ENCODE measurements at places on chromosomes 5 and 9. TPM values are rescaled to one million over a fixed set of nuclear protein-coding genes. Genes with fewer than 3 reads are reported as not detected.

Gene FBXL7
- not detected for total RNA-seq

Gene ENTPD2
- not detected for total RNA-seq

Gene SIT1
- 195 TPM for total RNA-seq

Gene ZDHHC11
- 10.0 TPM for total RNA-seq

DNA sequence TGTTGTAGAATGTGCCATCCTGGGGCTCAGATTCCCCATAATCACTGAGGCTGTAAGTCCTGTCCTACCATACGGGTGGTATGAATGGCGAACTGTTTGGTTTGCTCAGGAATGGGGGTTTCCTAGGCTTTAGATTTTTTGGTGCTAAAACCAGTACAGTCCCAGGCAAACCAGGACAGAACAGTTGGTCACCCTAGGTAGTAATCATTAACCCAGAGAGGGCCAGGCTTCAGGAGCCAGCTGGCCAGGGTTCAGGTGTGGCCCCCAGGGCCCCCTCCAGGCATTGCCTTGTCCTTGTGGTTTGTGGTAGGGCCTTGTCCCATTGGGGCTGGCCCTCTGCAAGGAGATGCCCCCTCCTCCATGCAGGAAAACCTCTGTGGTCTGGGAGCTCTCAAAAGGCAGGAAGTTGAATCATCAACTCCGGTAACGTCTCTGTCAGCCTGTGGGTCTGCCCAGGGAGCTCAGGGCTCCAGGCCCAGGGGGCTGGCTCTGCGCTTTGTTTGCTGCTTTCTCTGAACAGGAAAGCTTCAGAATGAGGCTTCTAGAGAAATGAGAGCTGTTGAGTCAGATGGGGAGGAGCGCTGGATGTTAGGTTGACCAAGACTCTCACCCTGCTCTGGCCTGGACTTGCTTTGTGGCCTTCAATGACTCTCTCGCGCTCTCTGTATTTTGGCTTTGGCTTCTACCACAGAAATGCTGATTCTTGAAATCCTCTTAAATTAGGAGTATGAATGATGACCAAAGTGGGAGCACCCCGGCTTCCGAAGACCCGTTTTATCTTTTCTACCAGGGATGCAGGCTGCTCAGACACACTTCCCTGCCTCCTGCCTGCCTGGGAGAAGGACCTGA lies 22.2 kb upstream of the JADE2 start:
- H3K4me1 ChIP-seq: peaks cover 40% of the 10 kb centered on the region
- peak overlapping the region; percentile 96 for H3K27ac ChIP-seq
- H3K4me3 ChIP-seq: peak overlapping the region; percentile 34

GRCh38 chr5:44051591-44051990 lies 337.6 kb downstream of the FGF10 start:
- no peak overlapping the region for H3K27ac ChIP-seq
- no peak for DNase-seq
- no peak overlapping the region for H3K4me3 ChIP-seq
- H3K4me1 ChIP-seq: no peaks in the 10 kb centered on the region
- no peaks in the 10 kb centered on the region for H3K27me3 ChIP-seq
- no peaks in the 10 kb centered on the region for H3K36me3 ChIP-seq

DNA sequence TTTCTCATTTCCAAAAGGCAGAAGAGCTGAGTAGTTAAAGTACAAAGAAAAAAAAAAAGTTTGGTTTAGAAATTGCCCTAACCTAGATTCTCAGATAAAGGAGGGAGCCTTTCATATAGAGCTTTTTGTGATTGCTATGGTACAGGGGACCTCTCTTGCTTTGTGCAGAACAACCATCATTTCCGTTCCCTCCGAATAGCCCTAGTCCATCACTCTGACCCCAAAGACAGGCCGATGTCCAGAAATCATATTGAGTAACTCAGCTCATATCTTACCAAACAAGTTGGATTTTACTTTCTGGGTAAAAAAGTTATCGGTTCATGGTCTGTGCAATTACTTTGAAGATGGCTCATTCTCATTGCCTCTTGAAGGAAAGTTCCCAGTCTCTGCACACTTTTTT lies 36.7 kb upstream of the COL15A1 start:
- no peak overlapping the region for H3K4me3 ChIP-seq
- no peak for DNase-seq
- H3K36me3 ChIP-seq: no peaks in the 10 kb centered on the region
- no peak overlapping the region for H3K27ac ChIP-seq
- no peaks in the 10 kb centered on the region for H3K4me1 ChIP-seq
- H3K27me3 ChIP-seq: peaks cover 5% of the 10 kb centered on the region

Data from activated CD4-positive, alpha-beta T cell treated with anti-CD3 and anti-CD28 coated beads, Interleukin-2, amount 10 ng/mL, durations not matched to agents 7 days and 5 days (primary cell).